ENCODE measurements at places on chromosomes 7 and 10.

GRCh38 chr7:17153536-17153935 lies 144.9 kb upstream of the AHR start:
- DNase-seq, result no peak

DNA sequence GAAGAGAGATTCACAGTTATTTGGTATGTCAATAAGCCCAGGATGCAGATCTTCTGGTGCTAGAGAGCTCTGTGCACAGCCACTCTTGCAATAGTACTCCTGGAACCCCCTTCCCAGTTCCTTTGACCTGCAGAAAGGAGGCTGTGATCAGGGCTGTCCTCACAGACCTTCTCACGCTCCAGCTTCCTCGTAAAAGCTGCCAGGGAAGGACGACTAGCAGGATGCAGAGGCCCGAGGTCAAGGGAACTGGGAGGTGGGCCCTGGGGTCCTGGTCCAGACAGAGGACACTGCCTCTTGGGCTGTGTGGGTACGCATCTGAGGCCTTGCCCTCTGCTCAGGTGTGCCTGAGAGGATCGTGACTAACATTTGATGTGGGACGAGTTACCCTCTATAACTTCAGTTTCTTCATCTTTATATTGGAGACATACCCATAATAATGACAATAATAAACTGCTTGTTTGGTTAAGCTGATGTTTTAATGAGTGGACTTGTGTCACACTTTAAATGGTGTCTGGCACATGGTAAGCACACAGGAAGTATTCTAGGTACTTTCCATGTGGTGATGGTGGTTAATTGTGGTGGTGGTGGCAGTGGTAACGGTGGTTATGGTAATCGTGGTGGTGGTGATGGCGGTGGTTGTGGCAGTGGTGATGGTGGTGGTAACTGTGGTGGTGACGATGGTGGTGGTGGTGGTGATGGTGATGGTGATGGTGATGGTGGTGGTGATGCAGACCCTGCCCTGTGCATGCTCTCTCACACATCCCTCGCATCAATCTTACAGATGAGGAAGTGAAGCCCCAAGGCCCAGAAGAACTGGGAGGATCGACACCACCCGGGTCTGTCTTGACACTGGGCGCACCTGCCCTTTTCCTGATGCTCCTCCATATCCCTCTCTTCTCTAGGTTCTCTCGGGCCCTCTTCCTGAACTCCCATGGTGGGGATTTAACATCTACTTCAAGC lies 235.2 kb upstream of the GRB10 start:
- DNase-seq, result no peak

DNA sequence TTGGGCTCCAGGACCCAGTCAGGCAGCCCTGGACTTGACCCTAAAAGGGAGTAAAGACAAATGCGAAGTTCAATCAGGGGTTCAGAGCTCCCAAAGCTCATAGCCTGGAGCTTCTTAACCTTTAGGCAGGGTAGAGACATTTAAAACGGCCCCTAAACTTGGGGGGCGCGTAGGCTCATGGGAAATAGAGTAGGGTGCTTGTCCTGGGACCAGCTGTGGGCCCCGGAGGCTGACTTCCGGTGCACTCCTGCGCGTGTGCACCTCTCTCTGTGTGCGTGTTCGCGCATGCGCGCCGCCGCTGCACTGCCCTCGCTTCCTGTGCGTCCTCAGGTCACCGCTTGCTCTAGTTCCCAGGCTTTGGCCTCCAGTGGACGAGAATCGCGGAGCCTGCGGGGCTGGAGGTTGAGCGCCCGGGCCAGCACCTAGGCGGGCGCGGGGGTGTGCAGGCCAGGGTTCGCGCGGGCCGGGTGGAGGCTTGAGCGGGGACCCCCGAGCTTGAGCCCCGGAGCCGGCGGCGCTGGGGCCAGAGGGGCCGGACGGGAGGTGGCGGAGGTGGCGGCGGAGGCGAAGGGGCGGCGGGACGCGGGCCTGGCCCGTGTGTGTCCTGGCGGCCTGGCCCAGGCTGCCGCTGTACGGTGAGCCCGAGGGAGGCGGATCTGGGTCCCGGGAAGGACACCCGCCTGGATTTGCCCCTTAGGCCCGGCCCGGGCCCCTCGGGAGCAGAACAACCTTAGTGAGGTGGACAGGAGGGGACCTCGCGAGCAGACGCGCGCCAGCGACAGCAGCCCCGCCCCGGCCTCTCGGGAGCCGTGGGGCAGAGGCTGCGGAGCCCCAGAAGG lies at the start of gene RBAK:
Gene RBAK, plus strand, starts transcription at position 303 of the 839 bp plus-strand sequence. CDS start 2,217 bp downstream, outside the sequence.
- peak; percentile 98 for DNase-seq

DNA sequence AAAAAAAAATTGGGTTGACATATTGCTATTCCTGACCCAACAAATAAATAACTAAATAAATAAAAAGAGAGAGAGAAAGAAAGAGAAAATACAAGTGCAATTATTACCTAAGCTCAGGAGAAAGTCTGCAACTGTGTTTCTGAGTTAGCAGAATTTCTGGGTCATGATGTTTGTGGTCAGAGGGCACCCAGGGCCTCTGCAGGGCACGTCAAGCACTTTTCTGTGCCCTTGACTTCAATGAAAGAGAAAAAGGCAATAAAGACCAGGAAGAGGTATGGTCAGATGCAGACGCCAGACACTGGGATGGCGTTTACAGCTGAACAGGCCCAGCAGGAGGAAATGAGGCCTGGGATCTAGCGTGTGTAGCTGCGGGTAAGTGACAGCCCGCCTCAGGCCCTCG lies 160.9 kb upstream of the GDF10 start:
- DNase-seq, result no peak

GRCh38 chr7:84469034-84469433 lies 274.4 kb upstream of the SEMA3A start:
- no peak for DNase-seq

- DNase-seq, result no peak
Observed at GRCh38 chr10:62960416-62960815, 144.2 kb upstream of the EGR2 start.

DNA sequence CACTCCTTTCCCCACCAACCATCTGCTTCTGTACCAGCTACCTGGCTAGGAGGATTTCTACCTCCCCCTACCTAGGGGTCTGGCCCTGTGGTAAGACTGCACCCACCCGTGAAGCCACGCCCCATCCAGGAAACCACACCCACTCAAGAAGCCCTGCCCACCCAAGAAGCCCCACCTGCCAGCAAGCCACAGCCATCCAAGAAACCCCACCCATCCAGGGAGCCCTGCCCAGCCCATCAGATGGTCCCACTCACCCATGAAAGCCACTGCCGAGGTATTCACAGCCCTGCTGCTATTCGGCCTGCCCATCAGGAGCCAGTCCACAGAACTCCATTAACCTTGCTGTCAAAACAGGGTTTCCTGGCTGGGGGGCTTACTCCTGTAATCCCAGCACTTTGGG lies 15.6 kb upstream of the MUC3A start:
- DNase-seq, result no peak

DNA sequence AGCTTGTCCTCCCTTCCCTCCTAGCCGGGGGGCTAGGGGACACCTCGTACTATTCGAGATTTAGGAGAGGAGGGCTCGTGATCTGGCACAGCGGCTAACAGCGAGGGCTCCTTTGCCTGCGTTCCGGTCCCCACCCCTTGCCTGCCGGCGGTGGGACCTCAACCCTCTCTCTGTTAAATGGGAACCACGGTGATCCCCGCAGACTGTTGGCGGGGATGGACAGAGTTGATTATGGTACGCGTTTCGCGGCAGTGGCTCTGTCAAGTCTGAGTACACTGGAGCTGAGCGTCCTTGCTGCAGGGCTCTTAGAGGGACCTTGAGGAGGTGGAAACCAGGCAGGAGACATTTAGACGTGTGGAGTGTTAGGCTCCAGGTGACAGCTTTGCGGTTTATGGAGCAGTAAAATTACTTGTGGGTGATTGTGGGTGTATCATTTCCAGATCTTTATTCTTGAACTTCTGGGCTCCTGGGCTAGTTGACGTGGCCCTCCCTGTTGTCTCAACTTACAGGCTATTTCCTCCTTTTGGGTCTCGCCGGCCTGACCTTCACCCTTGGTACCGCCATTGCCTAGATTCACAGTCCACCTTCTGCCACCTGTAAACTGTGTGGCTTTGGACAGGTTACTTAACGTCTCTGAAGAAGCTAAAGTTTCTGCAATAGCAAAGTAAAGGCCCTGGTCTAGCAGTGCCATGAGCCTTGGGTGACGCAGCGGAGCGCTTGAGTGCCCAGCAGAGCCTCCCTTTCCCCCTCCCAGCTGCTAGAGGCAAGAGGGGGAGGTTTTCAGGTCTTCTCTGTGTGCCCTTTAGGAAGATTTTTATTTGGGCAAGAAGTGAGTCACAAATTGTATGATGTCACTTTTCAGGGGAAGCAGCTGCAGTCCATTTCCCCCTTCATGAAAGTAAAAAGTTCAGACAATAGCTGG lies 739 bp downstream of the CASP7 start:
- peak; percentile 33 for DNase-seq

DNA sequence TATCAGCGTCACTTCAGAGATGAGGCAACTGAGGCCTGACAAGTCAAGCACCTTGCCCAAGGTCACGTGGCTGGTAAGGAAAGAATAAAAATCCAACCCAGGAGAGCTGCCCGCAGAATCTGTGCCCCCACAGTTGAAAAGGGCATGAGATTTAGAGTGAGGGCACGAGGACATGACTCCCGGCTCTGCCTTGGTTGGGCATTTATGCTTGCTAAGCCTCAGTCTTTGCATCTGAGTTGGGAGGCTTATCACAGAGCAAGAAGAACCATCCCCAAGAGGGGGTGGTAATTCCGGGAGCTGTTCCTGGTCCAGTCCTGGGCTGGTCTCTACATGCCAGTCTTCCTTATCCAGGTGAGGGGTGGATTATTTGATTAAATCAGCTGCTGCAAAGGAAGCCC lies 37.3 kb downstream of the PLPP4 start:
- no peak for DNase-seq

GRCh38 chr7:44381494-44382220 lies 56.3 kb upstream of the CAMK2B start:
- DNase-seq, result no peak

DNA sequence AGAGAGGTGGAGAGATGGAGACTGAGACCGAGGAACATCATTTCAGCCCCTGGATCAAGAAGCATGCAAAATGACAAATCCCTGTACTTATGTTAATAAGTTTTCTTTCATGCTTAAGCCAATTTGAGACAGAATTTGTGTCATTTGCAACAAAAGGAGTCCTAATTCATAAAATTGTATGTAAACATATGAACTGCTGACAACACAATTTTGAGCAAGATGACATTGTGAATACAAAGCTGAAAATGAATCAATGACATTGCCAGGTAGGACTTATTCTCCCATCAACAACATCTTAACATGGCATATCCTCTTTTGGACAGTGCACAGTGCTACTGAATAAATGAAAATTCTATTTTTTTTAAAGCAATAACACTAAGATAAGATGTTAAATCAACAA lies 264.0 kb downstream of the WDR11 start:
- DNase-seq, result no peak

DNA sequence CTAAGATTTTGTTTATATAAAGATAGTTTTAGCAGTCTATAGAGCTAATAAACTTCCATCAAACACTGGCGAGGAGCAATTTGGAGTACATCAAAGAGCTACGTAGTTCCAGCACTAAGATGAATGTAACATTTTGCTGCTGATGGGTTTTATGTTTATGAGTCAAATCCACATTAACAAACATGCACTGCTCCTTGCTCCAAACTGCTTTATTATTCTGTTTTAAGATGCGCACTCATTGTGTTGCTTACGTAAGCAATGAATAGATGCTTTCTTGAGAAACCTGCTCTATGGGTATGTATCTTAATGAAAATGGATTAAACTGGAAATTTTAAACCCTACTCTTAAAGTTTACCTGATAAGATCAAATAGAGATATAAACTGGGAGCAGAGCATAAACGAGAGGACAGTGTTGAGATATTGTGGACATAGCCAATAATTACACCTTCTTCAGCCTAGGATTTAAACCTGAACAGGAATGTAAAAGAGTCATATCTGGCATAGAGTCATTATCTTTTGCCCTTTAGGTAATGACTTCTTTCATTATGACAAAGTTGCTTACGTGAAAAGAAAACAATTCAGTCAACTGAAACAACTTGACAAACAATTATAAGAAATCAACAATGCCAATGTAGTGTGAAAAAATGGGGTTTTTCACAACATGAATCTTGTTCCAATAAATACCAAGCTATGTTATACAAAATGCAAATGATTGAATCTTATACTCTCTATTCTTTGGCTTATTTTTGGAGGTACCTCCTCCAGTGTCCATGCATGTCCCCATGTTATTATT lies 153.5 kb upstream of the MTPN start:
- no peak for DNase-seq

GRCh38 chr7:71784180-71784579 lies 628.0 kb downstream of the CALN1 start:
- DNase-seq, result no peak

DNA sequence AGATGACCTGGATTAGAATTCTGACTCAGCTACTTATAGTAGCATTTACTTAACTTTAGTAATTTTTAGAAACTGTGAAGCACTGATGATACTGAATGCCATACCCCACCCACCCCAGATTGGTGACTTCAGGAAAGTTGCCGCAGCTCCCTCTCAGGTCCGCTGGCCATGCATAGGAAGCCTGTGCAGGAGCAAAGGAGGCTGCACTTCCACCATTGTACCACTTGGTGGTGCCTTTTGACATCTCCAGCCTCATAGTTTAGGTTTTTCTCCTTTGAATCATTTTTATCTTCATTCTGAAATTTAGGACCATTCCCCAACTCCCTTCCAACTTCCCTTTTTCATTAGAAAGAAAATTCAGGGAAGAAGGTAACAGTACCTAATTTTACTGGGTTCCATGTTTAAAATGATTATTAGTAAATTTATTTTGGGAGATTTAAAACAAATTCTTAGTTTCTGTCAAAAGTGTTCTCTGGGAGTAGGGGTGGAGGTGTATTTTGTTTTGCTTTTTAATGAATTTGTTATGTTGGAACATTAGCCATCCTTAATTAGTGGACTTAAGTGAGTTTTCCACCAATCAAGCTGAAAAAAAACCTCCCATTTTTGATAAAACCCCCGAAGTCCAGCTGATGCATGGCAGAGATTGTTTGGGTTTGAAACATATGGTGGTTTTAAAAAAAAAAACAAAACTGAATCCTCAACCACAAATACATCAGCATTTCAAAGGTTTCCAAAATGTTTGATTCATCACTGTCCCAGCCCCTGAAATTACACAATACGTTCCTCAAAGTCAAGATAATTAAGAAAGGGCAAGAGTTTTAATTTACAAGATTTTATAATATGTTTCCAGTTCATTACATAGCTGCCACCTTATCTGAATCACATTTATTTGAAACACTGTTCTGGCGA lies 109.6 kb downstream of the WNT2 start:
- peak; percentile 61 for DNase-seq

- DNase-seq, result no peak
Observed at GRCh38 chr10:29199941-29200679, 88.8 kb upstream of the LYZL1 start.

DNA sequence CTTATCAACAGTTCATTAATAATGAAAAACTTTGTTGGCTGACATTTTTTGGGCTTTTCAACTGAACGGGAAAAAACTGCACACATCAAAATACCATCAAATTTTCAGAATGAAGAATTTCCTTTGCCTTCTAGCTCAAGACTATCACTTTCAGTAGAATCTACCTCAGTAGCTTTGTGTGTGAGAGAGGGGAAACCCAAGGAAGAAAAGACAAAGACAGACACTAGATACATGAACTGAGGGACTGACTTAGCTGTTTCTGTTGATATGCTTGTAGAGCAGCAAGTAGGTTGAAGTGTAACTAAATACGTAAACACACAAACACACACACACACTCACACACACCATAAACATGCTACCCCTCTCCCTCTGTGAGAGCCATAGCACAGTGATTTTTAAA lies 257.1 kb downstream of the CDK14 start:
- no peak for DNase-seq

- DNase-seq, result no peak
Observed at GRCh38 chr7:82230811-82231581, 212.6 kb downstream of the CACNA2D1 start.

- DNase-seq, result no peak
Observed at GRCh38 chr10:25627606-25628005, 306.4 kb upstream of the MYO3A start.

Data from LoVo (cell line).